Liver (tissue), 10 donors: ENCODE measurements at places on chromosomes 2 and 18.

DNA sequence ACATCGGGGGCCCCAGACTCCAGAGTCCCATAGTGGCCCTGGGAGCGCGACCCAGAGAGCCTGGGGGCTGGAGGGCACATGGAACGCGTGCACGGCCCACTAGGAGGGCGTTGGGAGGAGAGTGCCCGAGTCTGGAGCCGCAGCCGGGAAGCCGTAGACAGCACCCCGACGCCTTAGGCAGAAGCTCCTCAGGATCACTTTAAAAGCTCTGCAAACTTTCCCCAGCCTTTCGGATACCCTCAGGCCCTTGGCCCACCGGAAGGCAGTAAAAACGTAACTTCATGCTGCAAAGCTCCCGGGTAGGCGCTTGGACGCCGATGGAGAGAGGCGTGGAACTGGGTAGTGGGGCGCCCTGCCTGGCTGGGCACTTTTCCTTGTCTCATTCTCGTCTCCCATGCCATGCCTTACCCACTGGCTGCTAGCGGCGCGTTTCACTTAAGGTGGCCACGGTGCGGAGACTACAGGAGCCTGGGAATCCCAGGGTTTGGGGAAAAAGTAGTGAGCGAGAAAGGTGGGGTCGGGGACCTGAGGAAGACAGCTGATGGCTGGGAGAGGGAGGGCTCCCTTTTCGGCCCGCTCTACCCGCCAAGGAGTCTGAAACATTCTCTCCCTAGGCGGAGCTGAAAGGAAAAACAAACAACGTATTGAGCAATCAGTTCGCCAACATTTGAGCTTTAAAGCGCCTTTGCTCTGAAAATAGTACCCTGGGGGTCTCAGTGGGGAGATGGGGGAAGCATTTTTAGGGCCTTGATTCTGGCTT lies 141.8 kb downstream of the MEIS1 start:
- H3K27me3 ChIP-seq, result no peaks in the 10 kb centered on the region
- no peak overlapping the region for H3K27ac ChIP-seq
- no peaks in the 10 kb centered on the region for H3K36me3 ChIP-seq
- DNase-seq, result no peak

DNA sequence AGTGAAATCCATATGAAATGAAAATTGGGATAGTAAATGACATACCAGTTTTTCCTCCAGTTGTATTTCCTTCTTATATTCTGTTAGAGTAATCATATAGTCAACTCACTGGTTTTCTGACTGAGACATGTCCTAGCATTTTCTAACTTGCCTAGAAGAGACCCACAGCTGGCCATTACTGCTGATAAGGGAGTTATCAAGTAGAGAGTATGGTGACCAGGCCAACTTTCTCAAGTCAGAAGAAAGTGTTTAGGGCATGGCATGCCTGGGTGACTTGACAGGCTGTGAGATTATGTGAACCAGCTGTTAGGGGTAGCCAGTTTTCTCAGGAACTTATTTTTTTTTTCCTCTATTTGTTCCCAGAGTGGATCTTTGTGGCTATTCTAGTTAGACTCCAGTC lies 81.2 kb downstream of the GPD2 start:
- DNase-seq, result no peak
- peaks cover under 1% of the 10 kb centered on the region for H3K36me3 ChIP-seq
- no peak overlapping the region for H3K4me3 ChIP-seq
- no peaks in the 10 kb centered on the region for H3K4me1 ChIP-seq
- H3K27me3 ChIP-seq, result no peaks in the 10 kb centered on the region
- H3K27ac ChIP-seq, result no peak overlapping the region

GRCh38 chr18:46480226-46480625 lies 176.8 kb downstream of the LOXHD1 start:
- H3K4me1 ChIP-seq, result no peaks in the 10 kb centered on the region
- H3K4me3 ChIP-seq, result no peak overlapping the region
- no peaks in the 10 kb centered on the region for H3K36me3 ChIP-seq
- DNase-seq, result no peak

- H3K4me1 ChIP-seq, result peaks cover 4% of the 10 kb centered on the region
- H3K27me3 ChIP-seq, result no peaks in the 10 kb centered on the region
- DNase-seq, result peak; percentile 85
- H3K27ac ChIP-seq, result no peak overlapping the region
Observed at GRCh38 chr2:25228848-25229278, 60.5 kb upstream of the POMC start.

DNA sequence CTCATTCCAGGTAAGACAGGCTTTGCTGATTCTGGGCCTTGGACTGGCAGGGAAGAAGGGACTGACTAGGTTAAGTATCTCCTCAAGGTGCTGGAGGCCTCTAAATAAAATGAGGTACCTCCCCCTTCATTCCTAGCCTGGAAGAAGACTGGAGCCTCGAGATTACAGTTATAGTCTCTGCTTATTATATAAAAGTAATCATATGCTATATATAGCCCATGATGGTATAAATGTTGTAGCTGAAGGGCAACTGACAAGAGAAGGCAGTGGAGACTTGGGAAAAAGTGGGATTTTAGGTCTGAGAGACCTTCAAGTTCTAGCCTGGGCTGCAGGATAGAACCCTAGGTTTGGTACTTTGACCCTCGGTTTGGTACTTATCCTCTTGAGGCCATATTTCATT lies 248.3 kb downstream of the PLCL1 start:
- H3K36me3 ChIP-seq, result no peaks in the 10 kb centered on the region
- H3K4me3 ChIP-seq, result no peak overlapping the region
- no peaks in the 10 kb centered on the region for H3K4me1 ChIP-seq
- no peak for DNase-seq

GRCh38 chr2:10433947-10434885 lies 13.9 kb downstream of the ODC1 start:
- no peaks in the 10 kb centered on the region for H3K36me3 ChIP-seq
- H3K4me3 ChIP-seq, result no peak overlapping the region
- H3K27ac ChIP-seq, result no peak overlapping the region
- H3K4me1 ChIP-seq, result peaks cover 2% of the 10 kb centered on the region

- H3K27ac ChIP-seq, result no peak overlapping the region
- DNase-seq, result no peak
- no peaks in the 10 kb centered on the region for H3K4me1 ChIP-seq
Observed at GRCh38 chr18:5574843-5575242, 31.0 kb upstream of the EPB41L3 start.

DNA sequence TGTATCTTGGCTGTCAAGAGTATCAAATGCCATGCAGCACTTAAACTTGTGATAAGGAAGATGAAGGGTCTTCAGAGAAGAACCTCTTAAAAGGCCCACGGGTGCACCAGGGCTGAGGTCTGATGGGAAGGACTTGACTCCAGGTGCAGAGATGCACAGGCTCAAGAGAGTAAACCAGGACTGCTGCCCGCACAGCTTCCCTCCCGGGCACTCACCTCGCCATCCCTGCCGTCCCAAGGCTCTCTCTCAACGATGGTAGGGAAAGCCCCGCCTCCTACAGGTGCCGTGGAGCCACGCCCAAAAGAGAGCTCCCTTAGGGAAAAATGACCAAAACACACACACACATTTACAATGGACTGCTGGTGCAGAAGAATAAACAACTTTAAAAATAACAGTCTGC lies 27.9 kb downstream of the PDIA6 start:
- H3K27me3 ChIP-seq, result no peaks in the 10 kb centered on the region
- H3K4me3 ChIP-seq, result no peak overlapping the region
- peaks cover 64% of the 10 kb centered on the region for H3K36me3 ChIP-seq
- H3K4me1 ChIP-seq, result no peaks in the 10 kb centered on the region
- DNase-seq, result no peak

GRCh38 chr2:101790857-101791256 lies 93.3 kb downstream of the MAP4K4 start:
- no peak overlapping the region for H3K4me3 ChIP-seq
- no peak for DNase-seq
- H3K27me3 ChIP-seq, result no peaks in the 10 kb centered on the region

DNA sequence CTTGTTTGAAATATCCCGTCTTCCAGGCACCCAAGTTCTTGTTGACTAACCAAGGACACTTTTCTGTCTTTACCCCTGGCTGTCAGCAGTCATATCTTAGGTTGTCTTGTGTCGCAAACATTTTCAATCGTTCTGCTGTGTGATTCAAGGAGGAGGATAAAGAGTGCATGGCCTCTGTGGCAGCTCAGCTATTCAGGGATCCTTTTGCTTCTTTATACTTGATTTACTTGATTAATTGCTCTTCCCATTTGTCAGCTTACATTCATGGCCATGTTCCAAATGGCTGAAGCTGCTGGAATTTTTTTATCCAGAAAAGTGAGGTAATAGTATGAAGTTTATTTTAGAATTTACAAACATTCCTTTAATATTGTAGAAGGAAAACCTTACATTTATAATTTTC lies 97.3 kb upstream of the FZD5 start:
- no peaks in the 10 kb centered on the region for H3K27me3 ChIP-seq
- H3K4me3 ChIP-seq, result no peak overlapping the region
- DNase-seq, result no peak
- no peak overlapping the region for H3K27ac ChIP-seq

DNA sequence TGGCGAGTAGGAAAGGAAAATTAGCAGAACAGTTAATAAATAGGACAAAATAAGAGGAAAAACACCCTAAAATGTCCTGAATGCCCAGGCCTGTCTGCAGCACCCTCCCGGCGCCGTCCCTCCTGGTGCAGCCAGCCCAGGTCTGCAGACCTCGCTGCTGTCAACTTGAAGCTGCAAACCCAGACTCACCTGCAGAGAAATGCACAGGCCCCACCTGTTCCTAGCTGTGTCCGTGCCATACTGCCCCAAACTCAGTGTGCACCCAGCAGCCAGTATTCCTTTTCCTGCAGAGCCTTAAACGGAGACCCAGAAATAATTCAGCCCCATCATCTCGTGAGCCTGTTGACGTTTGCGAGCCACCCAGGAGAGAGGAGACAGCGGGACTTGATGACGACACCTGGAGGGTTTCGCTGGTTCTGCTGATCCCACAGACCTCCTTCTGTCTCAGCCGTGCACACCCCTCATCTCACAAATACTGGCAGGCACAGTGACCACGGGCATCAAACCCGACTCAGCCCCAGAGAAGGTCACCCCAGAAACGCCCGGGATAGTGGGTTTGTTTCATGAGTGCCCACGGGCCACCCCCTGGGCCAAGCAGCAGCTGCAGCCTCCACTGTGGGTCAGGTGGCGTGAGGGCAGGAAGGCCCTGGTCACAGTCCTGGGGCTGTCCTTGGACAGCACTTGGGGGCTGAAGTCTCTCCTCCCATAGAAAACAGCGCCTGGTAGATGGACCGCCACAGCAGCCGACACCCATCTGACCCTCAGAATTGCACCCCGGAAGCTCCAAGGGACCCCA lies 239.5 kb upstream of the SALL3 start:
- H3K36me3 ChIP-seq, result no peaks in the 10 kb centered on the region
- no peaks in the 10 kb centered on the region for H3K27me3 ChIP-seq
- H3K27ac ChIP-seq, result no peak overlapping the region
- no peak for DNase-seq
- H3K4me3 ChIP-seq, result no peak overlapping the region

GRCh38 chr2:226450141-226450540 lies 349.5 kb downstream of the IRS1 start:
- H3K36me3 ChIP-seq, result no peaks in the 10 kb centered on the region
- no peaks in the 10 kb centered on the region for H3K27me3 ChIP-seq
- H3K27ac ChIP-seq, result no peak overlapping the region

GRCh38 chr18:35810520-35810919 lies 162.0 kb upstream of the RMP24 start:
- H3K36me3 ChIP-seq, result no peaks in the 10 kb centered on the region
- H3K27me3 ChIP-seq, result no peaks in the 10 kb centered on the region
- no peaks in the 10 kb centered on the region for H3K4me1 ChIP-seq
- H3K4me3 ChIP-seq, result no peak overlapping the region

DNA sequence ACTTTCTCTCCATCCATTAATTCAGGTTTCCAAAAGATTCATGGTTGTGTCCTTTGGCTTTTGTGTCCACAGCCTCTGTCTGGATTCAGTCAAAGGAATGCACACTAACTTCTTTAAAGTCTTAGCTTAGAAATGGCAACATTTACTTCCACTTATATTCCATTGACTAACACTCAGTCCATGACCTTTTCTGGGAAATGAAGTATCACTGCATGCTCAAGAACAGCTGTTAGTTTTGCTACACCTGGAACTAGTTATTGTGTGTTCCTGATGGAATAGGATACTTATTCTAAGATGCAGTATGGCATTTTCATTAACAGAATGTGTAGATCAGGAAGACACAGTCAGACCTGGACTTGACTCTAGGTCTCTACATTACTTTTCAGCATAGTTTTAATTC lies 88.8 kb downstream of the KYNU start:
- no peak overlapping the region for H3K4me3 ChIP-seq
- H3K36me3 ChIP-seq, result peaks cover 21% of the 10 kb centered on the region
- no peaks in the 10 kb centered on the region for H3K27me3 ChIP-seq
- no peaks in the 10 kb centered on the region for H3K4me1 ChIP-seq

DNA sequence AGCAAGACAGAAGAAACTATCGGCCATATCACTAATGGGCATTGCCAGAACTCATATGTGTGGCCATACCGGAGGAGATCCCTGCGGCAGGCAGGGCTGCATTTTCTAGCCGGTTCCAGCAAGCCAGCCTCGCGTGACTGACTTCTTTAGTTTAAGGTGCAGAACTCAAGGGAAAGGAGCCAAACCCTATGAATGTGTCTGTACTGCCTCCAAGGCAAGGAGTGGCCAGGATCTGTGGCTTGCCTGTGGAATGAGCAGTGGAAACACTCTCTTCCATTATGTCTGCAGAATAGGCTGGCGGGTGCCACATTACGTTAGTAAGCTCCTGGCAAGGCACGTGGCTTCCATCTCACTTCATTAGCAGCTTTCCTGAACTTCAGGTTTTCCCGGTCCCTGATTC lies 137.6 kb downstream of the ATL2 start:
- no peak overlapping the region for H3K4me3 ChIP-seq
- no peaks in the 10 kb centered on the region for H3K4me1 ChIP-seq
- H3K27me3 ChIP-seq, result no peaks in the 10 kb centered on the region

DNA sequence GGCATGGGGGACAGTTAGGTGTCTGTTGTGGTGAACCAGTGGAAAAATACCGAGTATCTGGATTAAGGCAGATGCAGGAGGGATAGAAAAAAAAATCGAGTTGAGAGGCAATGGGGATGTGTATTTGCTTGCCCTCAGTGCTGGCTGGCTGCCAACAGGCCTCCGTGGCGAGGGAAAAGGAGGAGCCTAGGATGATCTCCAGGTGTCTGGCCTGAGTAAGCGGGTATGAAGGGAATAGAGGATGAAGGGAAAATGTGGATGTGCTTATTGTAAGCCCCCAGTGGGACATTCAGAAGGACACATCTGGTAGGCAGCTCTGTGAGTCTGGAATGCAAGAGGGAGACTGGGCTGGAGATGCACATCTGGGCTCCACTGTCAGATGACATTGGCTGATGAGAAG lies 22.8 kb downstream of the KCNS3 start:
- H3K27ac ChIP-seq, result no peak overlapping the region
- H3K36me3 ChIP-seq, result no peaks in the 10 kb centered on the region
- no peak for DNase-seq

- H3K27me3 ChIP-seq, result no peaks in the 10 kb centered on the region
- H3K4me1 ChIP-seq, result no peaks in the 10 kb centered on the region
- no peak overlapping the region for H3K4me3 ChIP-seq
- no peaks in the 10 kb centered on the region for H3K36me3 ChIP-seq
Observed at GRCh38 chr18:12470382-12471075, 62.8 kb downstream of the PRELID3A start.

DNA sequence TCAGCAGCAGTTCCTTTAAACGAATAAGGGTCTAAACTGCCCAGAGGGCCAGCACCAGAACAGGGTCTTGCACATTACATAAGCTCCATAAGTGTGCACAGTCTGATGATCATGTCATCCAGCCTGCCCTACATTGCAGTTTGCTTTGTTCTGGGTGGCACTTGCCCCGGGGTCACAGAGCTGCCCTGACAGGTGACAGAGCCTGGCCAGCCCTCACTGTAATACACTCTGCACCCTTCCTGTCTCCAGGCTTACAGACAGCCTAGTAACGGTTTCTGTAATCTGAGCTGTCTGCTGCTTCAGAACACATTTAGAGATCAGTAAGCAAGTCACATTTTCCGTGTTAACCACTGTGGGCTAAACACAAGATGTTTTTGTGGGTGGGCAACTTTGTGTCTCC lies 213.3 kb downstream of the FAM210A start:
- no peak for DNase-seq
- no peak overlapping the region for H3K4me3 ChIP-seq
- H3K4me1 ChIP-seq, result peaks cover 14% of the 10 kb centered on the region
- H3K36me3 ChIP-seq, result no peaks in the 10 kb centered on the region
- H3K27ac ChIP-seq, result peak overlapping the region; percentile 52
- no peaks in the 10 kb centered on the region for H3K27me3 ChIP-seq
